ENCODE measurements at places on chromosomes 13 and 19. TPM values are rescaled to one million over a fixed set of nuclear protein-coding genes. Genes with fewer than 3 reads are reported as not detected.

Gene PRR20B
- not detected for polyA plus RNA-seq

Gene SULT2B1
- 0.36 TPM for polyA plus RNA-seq

Gene NLRP4
- polyA plus RNA-seq, result not detected

Gene CEACAM7
- not detected for polyA plus RNA-seq

Gene THSD8
- polyA plus RNA-seq, result 6.9 TPM

Gene VAV1
- 1.4 TPM for polyA plus RNA-seq

Gene KLK4
- polyA plus RNA-seq, result not detected

Gene FSD1
- polyA plus RNA-seq, result 6.5 TPM

Gene CLEC17A
- polyA plus RNA-seq, result 0.08 TPM

Gene TTC9B
- polyA plus RNA-seq, result 0.10 TPM

Gene CRYL1
- polyA plus RNA-seq, result 137 TPM

Gene ZSCAN22
- 3.4 TPM for polyA plus RNA-seq

Gene LGI4
- polyA plus RNA-seq, result 3.3 TPM

Gene IL12RB1
- 0.17 TPM for polyA plus RNA-seq

Gene MEIOSIN
- polyA plus RNA-seq, result not detected

Gene SLC10A2
- 0.34 TPM for polyA plus RNA-seq
